Type B pancreatic cell (in vitro differentiated cells): ENCODE measurements at places on chromosomes 16 and 17. TPM values are rescaled to one million over a fixed set of nuclear protein-coding genes. Genes with fewer than 3 reads are reported as not detected.

DNA sequence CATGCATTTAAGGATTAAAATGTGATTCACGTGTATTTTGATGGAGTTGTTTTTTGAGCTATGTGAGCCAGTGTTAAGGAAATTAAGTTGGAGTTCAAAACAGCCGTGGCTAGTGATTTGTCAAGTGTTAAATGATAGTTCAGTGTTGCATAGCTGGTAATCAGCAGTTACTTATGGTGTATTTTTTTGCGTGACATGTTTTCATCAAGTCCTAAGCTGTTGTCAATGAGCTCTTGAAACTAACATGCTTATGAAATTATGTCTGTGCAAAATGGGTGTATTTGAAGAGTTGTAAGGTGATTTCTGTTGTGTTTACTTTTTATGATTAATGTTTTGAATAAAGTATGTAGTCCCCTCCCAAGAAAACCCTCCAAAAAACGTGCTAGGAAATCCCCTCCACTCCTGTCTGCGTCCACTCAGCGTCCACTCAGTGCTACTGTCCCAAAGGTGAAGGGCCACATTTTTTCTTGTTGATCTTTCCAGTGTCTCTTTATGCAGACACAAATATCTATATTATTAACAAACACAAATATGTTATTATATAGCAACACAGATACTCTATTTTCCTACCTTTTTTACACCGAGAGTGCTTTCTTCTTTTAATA is 30.0 kb downstream of the USP10 start:
- H3K4me3 ChIP-seq, result peak overlapping the region; percentile 53
- peak overlapping the region; percentile 86 for H3K27ac ChIP-seq
- H3K27me3 ChIP-seq, result no peaks in the 10 kb centered on the region
- DNase-seq, result no peak
- H3K4me1 ChIP-seq, result peaks cover 50% of the 10 kb centered on the region
- no peaks in the 10 kb centered on the region for H3K36me3 ChIP-seq

Gene QRICH2
- total RNA-seq, result 3.9 and 11.7 TPM in 2 replicates

DNA sequence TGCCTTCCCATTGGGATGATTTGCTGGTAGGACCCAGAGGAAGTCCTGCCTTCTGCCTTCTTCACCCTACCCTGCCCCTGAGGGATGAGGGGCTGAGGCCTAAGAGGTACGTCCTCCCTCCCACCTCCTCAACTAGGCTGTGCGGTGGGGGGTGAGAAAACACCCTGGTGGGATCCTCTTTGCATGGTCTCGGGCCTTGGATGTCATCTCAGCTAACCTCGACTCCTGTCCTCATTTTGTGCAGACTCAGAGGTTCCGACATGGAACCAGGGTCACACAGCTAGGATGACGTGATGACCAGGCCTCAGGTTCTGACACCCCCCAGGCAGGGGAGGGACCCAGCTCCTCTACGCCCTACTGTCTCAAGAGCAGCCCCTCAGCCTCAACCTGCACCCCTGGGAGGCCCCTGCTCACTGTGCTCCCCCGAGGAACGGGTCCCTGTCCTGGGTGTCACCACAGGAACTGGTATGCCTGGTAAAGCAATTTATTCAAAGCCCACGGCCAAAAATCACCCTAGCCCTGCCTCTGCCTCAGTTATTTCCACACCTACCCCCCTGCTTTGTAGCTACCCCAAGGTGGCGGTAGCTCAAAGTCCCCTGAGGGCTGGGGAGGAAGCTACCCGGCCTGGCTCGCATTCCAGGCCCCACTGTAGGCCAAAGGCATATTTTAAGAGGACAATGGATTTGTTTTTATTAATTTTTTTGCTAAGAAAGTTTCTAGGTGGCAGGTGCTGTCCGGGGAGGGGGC is 17.5 kb downstream of the UNC13D start:
- no peak overlapping the region for H3K4me3 ChIP-seq
- H3K27me3 ChIP-seq, result no peaks in the 10 kb centered on the region
- H3K4me1 ChIP-seq, result peaks cover 10% of the 10 kb centered on the region
- H3K36me3 ChIP-seq, result no peaks in the 10 kb centered on the region
- peak overlapping the region; percentile 87 for H3K27ac ChIP-seq

Gene ZG16B
- 1.5 and 1.7 TPM in 2 replicates for total RNA-seq

DNA sequence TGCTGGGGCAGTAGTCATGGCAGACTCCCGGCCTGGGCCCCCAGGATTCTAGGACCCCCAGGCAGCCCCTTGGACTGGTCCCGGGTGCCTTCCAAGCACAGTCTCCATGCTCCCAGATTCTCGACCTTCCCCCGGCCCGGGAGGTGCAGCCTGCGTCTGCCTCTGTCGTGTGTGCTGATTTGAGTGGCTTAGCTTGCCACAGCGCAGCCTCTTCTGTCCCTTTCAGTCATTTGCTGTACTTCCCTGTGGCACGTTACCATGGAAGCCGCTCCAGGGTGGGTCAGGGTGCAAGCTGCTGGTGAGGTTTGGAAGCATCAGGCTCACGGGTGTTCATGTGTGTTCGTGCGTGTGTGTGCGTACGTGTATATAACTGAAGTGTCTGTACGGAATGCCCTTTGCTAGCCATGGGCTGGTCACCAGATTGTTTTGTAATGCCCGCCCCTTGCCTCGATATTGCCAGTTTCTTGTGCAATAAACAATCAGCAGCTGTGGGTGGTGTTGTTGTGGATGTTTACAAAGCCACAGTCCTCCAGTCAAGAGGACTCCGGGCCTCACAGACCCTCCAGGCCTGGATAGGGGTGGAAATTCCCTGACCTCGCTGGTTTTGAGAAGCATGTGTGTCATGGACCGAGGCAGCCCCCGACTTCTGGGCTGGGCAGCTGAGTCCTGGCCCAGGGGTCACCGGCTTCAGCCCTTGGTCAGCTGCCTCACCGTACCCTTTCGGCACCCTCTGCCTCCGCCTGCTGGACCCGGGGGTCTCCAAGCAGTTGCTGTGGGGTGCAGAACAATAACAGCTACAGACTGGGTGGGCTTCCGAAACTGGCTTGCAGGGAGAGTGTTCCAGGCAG is 9.7 kb upstream of the CLEC18A start:
- H3K36me3 ChIP-seq, result peaks cover 7% of the 10 kb centered on the region
- H3K27me3 ChIP-seq, result no peaks in the 10 kb centered on the region
- no peak for DNase-seq
- H3K4me3 ChIP-seq, result peak overlapping the region; percentile 39

- H3K36me3 ChIP-seq, result no peaks in the 10 kb centered on the region
- peaks cover 18% of the 10 kb centered on the region for H3K27me3 ChIP-seq
- no peak overlapping the region for H3K27ac ChIP-seq
- DNase-seq, result no peak
- H3K4me1 ChIP-seq, result no peaks in the 10 kb centered on the region
Measured at GRCh38 chr16:27795992-27796614, 246.2 kb downstream of the KATNIP start.

- H3K27ac ChIP-seq, result no peak overlapping the region
- no peak for DNase-seq
- peaks cover 9% of the 10 kb centered on the region for H3K36me3 ChIP-seq
- no peaks in the 10 kb centered on the region for H3K4me1 ChIP-seq
- no peaks in the 10 kb centered on the region for H3K27me3 ChIP-seq
Measured at GRCh38 chr17:18009609-18010420, 29.2 kb downstream of the ATPAF2 start.

DNA sequence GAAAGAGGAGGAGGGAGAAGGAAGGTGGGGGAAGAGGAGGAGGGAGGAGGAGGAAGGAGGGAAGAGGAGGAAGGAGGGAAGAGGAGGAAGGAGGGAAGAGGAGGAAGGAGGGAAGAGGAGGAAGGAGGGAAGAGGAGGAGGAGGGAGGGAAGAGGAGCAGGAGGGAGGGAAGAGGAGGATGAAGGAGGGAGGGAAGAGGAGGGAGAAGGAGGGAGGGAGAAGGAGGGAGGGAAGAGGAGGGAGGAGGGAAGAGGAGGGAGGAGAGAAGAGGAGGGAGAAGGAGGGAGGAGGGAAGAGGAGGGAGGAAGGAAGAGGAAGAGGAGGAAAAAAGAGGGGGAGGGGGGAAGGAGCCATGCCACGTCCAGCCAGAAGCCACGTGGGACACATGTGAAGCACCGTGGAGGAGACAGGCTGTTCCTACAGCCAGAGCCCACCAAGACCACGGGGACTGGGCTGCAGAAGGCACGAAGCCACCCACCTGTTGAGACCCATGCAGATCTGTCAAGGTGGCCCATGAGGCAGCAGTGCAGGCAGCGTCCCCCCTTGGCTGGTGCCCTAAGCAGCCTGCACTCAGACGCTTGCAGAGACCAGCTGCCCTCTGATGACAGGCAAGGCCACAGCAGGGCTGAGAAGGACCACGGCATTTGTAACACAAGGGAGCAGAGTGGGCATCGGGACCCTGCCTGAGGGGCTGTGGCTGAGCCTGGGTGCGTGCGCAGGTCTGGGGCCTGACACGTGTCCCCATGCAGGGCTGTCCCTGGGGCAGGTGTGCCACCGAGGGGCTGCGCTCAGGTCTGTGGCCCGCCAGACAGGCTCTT is 10.3 kb downstream of the NDUFAF8 start:
- no peaks in the 10 kb centered on the region for H3K27me3 ChIP-seq
- H3K4me1 ChIP-seq, result peaks cover 8% of the 10 kb centered on the region
- no peak overlapping the region for H3K4me3 ChIP-seq

GRCh38 chr17:45968732-45969131 is 30.3 kb upstream of the STH start:
- H3K4me3 ChIP-seq, result no peak overlapping the region
- no peak overlapping the region for H3K27ac ChIP-seq
- peaks cover 31% of the 10 kb centered on the region for H3K27me3 ChIP-seq
- H3K4me1 ChIP-seq, result no peaks in the 10 kb centered on the region
- no peak for DNase-seq
- no peaks in the 10 kb centered on the region for H3K36me3 ChIP-seq

DNA sequence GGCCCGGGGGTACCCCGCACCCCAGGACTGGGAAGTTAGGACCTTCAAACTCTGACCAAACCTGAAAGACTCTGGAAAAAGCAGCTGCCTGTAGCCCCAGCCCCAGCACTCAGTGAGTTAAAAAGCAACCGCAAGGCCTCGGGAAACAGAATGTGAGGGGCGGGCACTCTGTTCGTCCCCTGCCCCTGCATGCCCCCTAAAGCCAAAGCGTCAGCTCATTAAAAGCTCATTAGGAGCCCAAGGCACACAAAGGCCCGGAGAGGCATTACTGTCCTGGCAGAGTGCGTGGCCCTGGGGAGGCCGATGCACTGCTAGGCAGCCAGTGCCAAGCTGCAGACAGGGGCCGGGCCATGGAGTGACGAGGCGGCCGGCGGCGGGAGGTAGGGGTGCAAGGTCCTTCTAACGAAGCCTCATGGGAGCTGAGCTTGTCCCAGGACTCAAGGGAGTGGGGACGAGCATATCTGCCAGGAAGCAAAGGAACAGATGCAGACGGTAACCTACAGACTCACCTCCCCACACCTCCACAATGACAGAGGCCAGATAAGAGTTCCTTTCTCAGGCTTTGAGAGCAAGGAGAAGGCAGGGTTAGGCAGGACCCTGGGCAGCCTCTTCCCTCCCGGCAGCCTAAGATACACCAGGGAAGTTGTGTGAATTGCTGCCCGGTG is 116.8 kb downstream of the ENGASE start:
- no peak for DNase-seq
- H3K4me1 ChIP-seq, result no peaks in the 10 kb centered on the region
- no peak overlapping the region for H3K4me3 ChIP-seq
- H3K27me3 ChIP-seq, result peaks cover 93% of the 10 kb centered on the region
- H3K27ac ChIP-seq, result no peak overlapping the region
- no peaks in the 10 kb centered on the region for H3K36me3 ChIP-seq

Gene KRTAP29-1
- total RNA-seq, result not detected in 2 replicates

GRCh38 chr16:67437513-67437912 is 6.6 kb downstream of the HSD11B2 start:
- H3K4me3 ChIP-seq, result no peak overlapping the region
- peaks cover under 1% of the 10 kb centered on the region for H3K27me3 ChIP-seq
- no peak overlapping the region for H3K27ac ChIP-seq

DNA sequence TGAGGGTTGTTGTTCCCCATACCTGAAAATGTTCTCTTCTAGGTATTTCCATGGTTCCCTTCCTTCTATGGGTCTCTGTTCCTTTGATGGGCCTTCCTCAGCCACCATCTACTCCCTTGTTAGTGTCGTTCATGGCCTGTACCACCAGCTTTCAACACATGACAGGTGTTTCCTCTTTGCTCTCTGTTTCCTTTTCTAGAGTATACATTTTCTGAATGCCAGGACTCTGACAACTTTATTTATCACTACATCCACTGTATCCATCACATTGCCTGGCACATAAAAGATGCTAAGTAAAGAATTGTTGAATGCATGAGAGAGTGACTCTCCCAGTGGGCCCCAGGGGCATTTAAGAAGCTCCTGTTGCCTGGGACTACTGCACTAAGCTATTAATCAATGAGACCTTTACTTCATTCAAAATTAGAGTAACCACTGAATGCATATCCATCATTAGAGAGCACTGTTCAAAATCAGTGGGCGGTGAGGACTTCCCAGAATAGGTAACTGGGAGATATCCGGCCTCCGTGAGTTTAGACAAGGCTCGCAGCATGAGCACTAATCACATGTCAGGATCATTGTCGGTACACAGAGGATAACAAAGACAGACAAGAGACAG is 255.0 kb downstream of the CBLN1 start:
- no peak overlapping the region for H3K4me3 ChIP-seq
- no peak overlapping the region for H3K27ac ChIP-seq
- no peaks in the 10 kb centered on the region for H3K36me3 ChIP-seq
- H3K4me1 ChIP-seq, result peaks cover 22% of the 10 kb centered on the region
- no peak for DNase-seq
- peaks cover 36% of the 10 kb centered on the region for H3K27me3 ChIP-seq

DNA sequence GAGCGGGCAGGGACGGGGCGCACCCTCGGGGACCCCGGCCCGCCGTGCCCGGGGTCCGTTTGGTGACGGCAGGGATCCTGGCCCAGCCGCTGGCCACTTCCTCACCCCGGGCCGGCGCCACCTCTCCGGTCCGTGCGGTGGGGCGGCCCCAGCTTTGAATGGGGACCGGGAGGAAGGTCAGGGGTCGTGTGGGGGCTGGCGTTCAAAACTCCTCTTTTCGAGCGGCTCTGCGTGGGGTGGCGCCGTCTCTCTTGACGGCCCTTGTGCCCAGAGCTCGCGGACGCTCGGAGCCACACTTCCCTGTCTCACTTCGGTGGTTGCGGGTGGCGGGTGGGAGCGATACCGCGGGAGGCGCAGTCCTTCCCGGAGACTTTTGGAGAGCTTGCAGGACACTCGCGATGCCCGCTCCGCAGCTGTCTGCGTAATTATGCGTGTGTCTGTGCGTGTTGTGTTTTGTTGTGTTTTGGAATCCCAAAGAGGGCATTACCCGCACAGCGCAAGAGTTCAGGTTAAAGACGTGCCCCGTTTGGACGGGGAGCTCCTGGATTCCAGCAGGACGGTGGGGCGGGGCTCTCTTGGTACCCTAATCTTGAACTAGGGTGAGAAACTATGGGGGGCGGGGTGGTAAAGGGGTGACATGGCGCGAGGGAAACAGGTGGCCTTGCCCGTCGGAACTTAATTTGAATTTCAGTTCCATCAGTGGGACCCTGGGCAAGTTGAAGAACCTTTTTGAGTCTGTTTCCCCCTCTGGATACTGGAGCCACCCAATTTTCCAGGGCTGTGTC is 637 bp downstream of the PLCG2 start:
- no peak for DNase-seq
- H3K36me3 ChIP-seq, result no peaks in the 10 kb centered on the region

Gene PARD6A
- total RNA-seq, result 4.7 and 6.5 TPM in 2 replicates

Gene KRT20
- 13.0 and 41.9 TPM in 2 replicates for total RNA-seq

- H3K36me3 ChIP-seq, result no peaks in the 10 kb centered on the region
- no peaks in the 10 kb centered on the region for H3K4me1 ChIP-seq
- H3K27ac ChIP-seq, result no peak overlapping the region
Measured at GRCh38 chr17:79317916-79318315, 243.3 kb downstream of the ENGASE start.
